ENCODE measurements at places on chromosomes 13 and 19.

GRCh38 chr13:110560601-110561343, 750 bp downstream of the RAB20 start:
- DNase-seq = peak; percentile 60

- DNase-seq = no peak
Measured at GRCh38 chr13:30037306-30037705, 186.9 kb upstream of the UBL3 start.

DNA sequence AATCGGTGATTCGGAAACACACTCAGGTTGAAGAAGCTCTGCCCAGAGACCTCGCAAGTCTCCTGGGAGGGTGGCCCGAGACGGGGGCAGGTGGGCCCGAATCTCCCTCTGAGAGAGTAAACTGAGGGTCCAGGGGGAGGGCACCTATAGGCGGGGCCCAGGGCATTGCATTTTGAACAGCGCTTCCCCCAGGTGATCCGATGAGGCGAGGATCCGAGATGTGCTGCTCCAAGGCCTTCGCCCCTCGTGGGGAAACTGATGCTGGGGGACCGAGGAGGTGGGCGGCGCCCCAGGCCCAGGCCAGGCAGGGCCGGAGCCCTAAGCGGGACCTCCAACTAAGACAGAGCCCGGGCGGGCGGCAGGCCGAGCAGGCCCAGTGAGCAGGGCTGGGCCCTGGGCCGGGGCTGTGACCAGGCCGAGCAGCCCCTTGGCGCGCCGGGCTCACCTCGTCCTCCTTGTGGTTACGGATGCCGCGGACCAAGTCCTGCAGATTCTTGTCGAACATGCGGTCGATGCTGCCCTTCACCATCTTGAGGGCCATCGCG, 500 bp downstream of the AP3D1 start:
- peak; percentile 48 for DNase-seq

- peak; percentile 87 for DNase-seq
Measured at GRCh38 chr13:46551410-46552302, 1.3 kb upstream of the LRCH1 start.

DNA sequence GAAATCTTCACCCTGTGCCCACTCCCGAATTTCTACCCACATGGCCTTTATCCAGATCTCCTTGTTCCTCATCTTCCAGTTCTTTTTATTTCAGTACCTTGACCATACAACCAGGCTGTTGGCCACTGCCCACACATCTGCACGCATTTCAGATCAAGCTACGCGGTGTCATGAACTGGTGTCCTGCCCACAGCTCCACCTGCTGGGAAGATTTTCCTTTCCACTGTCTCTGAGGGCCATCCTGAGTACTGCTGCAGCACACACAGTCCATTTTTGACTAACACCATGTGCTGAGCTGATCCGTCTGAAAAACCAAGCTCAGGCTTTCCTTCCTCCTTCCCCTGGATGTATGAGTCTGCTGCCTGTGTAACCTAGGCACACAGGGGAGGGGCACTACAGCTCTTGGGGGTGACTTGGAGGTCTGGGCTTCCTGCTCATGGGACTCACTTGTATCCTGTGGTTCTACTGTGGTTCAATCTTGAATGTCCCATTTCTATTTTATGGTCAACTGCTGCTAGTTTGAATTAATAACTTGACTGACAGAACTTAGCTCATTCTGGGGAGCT, 71.9 kb downstream of the WASF3 start:
- no peak for DNase-seq

DNA sequence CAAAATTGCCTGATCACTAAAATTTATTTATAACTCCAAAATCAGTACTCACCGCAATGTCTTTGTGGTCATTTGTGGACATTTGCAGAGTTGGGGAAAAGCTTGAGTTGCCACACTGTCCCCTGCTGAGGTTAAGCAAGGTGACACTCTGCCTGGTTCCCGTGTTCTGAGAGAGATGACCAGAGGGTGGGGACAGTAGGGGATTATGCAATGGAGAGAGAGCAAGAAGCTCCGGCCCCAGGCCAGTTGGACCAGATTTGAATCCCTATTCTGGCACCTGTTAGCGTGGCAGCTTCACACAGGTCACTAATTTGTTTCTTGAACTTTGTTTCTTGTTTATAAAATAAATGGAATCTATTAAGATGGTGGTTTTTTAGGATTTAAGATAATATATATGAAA, 17.8 kb downstream of the ERCC5 start:
- DNase-seq = no peak

- no peak for DNase-seq
Measured at GRCh38 chr13:99225078-99225477, 24.4 kb downstream of the UBAC2 start.

DNA sequence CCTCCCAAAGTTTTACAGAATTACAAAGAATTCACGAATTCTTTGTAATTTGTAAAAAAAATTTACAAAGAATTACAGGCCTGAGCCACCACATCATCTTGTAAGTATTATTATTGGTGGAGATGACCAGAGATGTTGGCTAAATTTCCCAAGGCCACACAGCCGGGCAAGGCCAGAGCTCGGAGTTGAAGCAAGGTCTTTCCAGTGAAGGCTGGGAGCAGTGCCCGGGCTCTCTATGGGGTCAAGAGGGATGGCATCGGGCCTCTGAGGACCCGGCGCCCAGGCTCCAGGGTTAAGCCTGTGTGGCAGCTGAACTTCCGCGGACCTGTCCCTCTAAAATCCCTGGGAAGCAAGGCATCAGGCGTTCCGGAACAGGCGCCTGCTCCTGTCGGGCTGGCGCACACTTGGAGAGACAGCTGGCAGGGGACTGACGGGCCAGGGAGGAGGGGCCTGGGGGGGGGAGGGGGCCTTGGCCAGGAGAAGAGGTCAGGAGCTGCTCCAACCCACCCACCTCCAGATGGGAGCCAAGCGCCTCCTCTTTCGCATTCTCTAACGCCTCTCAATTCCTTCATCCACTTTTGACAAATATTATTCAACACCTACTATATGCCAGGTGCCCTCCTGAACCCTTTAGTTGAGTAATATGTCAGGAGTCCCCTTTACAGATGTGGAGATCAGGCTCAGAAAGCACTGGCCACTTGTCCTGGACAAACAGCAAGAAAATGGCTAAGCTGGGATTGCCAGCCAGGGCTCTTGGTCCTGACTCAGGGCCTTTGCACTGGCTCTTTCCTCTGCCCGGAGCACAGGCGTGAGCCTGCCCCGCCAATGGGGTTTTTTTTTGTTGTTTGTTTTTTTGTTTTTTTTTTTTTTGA, 36.8 kb upstream of the SEMA6B start:
- no peak for DNase-seq

DNA sequence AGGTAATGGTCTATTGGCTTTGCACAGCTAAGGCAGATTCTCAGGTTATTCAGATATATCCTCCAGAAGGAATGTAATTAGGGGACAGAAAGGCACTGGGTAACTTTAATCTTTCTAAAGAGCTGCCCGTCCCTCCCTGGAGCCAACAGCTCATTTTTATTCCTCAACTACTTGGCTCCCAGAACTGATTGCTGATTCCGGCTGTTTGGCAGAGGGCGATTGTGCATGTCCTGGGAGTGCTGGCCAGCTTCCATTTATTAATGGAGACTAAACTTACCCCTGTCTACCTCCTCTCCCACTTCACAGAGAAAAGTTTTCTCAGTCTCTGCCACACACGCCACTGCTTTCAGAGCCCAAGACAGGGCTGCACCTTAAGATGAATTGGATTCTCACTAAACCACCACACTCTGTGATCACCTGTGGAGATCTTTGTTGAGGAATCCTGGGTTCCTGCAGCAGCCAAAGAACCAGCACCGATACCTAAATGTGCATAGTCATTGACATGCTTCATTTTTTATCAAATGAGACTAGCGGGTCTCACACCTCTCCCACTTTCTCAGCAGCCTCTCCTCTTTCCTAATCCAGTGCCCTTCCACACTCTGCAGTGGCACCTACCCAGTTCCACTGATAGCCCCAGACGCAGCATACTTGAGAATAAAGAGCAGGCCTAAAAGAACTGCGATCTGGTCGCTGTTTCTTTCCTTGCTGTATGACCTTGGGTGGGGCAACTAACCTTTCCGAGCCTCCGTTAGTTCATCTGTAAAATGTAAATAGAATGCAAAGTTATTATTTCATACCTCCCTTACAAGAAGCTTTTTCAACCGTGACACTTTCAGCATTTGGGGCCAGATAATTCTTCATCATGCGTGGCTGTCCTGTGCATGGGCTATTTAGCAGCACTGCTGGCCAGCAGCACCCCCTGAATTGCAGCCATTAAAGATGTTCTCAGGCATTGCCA, 648.7 kb downstream of the UQCRFS1 start:
- no peak for DNase-seq

DNA sequence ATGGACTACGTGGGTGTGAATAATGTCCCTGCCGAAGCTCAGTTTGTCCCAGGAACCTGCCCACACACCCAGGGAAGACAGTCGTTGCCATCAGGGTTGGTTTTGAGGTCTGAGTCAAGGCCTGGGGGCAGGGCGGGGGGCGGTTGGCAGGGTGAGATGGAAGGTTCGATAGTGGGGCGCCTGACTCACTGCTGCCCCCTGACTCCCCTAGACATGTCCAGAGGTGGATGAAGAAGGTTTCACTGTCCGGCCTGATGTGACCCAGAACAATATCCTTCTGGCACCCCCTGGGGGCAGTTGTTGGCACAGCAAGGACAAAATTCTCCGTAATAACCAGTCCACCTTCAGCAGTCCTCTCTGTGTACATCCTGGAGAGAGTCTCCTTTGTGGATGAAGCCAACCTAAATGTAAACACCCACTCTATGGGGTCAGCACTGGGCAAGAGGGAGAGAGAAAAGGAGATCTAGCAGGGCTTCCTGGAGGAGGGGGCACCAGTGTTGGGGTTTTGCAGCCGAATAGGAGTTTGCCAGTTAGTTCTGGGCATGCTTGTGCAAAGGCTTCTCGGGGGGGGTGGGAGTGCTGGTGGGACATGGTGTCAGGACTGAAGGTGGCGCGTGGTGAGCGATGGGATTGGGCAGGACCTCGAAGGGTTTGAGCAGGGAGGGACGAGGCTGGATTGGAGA, 19.6 kb upstream of the B3GNT3 start:
- peak; percentile 57 for DNase-seq

GRCh38 chr19:3606174-3606689, 443 bp downstream of the TBXA2R start:
- peak; percentile 14 for DNase-seq

DNA sequence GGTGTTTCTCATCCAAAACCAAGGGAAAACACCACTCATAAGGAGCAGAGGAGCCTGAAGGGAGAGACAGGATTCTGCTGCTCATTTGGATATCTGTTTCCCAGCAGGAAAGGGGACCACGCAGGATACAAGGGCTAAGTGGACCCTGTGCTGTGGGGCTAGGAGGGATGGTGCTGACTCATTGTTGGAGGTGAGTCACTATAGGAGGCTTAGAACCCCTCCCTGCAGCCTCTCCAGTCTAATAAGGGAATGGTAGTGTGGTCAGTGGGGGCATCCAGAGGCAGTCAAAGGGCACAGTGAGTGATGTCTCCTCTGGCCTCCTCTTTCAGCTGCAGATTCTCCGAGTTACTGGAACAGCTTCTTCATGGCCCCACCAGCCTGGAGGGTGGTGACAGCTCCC, 442.3 kb downstream of the TUBA3C start:
- no peak for DNase-seq

DNA sequence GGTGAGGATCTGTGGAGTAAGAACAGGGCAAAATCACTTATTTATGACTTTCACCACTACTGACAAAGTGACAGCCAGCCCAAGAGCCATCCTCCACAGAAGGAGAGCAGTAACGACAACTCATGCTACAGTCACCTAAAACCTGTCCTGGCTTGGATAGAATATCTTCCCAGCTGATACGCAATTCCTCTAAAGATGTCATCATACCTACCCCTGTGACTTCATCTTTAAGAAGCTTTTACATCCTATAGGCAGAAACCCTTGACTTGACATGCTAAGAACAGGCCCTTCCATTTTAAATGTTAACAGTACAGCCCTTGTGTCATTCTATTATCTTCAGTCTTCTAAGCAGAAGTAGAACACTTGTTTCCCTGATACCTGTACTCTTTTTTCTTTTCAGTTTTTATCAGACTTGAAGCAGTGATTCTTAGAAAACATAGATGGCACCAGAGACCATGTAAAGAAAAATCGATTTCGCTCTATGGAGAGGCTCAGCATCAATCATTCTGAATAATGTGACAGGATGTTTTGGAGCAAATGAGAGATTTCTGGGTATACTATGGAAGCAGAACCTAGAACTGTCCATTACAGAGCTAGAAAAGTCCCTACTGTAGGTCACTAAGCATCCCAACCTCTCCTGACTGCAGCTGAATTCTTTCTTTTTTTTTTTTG, 20.1 kb downstream of the STOML3 start:
- DNase-seq = no peak

DNA sequence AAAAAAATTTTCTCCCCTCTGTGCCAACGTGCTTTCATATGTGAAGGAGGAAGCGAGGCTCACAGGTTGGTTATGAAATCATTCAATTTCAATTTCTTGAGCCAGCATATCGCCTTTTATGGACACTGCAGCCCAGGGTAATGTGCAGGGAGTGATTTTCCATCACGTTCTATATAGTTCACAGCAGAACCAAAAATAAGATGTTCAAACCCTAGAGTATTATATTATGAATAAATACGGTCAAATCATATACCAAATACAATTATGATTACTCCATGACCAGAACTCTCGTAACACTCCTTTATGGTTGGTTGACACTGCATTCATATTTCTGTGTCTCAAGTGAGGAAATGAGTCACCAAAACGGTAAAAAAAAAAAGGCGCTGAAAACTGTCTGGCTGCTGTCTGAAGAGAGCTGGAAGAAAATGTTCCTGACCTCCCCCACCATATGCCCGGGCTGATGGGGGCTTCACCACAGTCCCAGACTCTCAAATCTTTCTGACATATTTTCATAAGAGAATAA, 75.8 kb upstream of the UBAC2 start:
- peak; percentile 78 for DNase-seq

DNA sequence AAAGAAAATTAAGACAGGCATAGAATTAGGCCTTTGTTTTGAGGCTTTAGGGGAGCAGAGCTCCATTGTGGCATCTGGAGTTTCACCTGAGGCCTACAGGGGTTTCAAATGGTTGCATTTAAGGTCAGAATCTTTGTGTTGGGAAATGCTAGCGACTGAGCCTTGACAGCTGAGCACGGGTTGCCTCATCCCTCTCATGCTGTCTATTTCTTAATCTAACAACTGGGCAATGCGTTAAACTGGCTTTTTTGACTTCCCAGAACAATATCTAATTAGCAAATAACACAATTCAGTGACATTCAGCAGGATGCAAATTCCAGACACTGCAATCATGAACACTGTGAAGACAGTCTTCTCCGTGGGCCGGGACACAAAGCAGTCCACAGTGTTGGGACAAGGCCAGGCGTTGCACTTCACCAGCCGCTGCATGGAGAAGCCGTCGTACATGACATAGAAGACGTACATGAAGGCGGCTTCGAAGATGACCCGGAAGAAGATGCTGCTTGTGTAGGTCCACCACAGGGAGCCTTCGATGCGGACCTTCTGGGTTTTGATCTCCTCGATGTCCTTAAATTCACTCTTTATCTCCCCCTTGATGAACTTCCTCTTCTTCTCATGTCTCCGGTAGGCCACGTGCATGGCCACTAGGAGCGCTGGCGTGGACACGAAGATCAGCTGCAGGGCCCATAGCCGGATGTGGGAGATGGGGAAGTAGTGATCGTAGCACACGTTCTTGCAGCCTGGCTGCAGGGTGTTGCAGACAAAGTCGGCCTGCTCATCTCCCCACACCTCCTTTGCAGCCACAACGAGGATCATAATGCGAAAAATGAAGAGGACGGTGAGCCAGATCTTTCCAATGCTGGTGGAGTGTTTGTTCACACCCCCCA, 3.8 kb downstream of the GJB2 start:
- DNase-seq = no peak

GRCh38 chr13:41452462-41452861, 4.9 kb upstream of the RGCC start:
- DNase-seq = no peak

GRCh38 chr13:100549316-100549715, 39.3 kb downstream of the GGACT start:
- no peak for DNase-seq

GRCh38 chr19:17703824-17704463, 15.3 kb upstream of the MAP1S start:
- peak; percentile 41 for DNase-seq

Data from adipocyte (in vitro differentiated cells).